Lung (tissue), 17 donors: ENCODE measurements at places on chromosomes 12 and 14. TPM values are rescaled to one million over a fixed set of nuclear protein-coding genes. Genes with fewer than 3 reads are reported as not detected.
A peak's percentile ranks its signal among the peaks of the same experiment; 100 is the strongest.

DNA sequence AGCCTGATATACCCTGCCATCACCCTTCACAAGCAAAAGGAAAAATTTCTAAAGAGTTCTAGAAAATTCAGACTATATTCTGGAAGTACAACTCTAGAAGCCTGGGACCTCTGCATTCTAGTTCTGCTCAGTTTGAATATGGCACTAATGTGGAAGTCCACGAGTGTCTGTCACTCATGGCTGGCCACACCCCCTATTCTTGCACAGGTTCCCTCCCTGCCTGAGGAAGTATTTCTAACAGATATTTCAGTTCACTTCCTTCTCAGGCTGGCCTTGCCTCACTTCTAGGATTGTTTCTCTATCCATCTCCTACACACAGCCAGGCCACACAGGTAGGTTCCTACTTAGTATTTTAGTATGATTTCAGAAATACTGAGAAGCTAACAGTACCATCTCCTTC is 67.4 kb downstream of the PHLDA1 start:
- DNase-seq: no peak

DNA sequence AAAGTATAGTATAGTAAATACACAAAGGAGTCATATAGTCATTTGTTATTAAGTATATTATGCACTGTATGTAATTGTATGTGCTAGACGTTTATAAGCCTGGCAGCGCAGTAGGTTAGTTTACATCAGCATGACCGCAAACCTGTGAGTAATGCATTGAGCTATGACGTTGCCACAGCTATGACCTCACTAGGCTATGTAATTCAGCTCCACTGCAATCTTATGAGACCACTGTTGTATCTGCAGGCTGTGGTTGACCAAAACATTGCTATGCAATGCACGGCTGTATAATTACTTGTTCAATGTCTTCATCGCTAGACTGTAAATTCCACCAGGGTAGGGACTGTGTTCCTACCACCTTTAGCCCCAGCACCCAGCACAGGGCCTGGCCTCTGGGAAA is 53.2 kb upstream of the VASH1 start:
- DNase-seq: no peak

GRCh38 chr12:93914281-93914680 is 234.1 kb upstream of the PLXNC1 start:
- DNase-seq: no peak

- no peak for DNase-seq
These were observed 54.6 kb upstream of the CCDC175 start for GRCh38 chr14:59631237-59631636.

DNA sequence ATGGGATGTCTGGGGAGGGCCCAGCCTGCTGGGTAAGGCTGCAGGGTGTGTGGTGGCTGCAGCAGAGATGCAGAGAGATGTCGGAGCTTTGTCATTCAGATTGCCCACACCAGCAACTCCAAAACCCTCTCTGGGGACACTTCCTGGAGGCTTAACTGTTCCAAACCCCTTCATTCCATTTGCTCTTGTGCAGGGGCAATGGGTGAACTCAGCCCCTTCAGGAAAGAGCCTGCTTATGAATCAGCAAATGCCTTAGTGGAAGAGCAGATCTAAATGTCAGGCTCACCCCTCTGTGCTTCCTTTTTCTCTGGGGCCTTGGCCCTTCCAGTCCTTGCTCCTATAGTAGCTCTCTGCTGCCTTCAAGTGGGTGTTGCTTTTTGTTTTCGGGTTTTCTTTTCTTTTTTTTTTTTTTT is 36.7 kb upstream of the GPATCH2L start:
- no peak for DNase-seq

GRCh38 chr14:64064447-64064846 is 211.6 kb downstream of the SYNE2 start:
- no peak for DNase-seq

DNA sequence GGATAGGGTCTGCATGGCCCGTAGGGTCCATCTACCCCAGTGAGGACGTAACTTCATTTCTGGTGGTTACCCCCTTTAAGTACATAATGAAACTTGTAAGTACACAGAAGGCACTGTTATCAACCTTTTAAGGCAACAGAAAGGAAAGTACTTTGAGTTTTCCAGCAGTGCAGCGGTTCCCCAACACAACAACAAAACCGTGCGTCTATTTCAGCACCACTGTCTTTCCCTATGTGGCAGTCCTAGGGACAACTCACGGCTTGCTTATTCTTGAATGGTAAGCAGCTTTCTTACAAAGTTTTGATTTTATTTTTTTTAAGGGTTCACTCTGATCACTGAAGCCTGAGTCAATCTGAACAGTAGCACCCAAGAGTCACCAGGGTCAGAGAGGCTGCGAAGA is 46.3 kb downstream of the FOXN3 start:
- no peak for DNase-seq

GRCh38 chr14:54814076-54814475 is 88.5 kb downstream of the GCH1 start:
- DNase-seq: no peak

DNA sequence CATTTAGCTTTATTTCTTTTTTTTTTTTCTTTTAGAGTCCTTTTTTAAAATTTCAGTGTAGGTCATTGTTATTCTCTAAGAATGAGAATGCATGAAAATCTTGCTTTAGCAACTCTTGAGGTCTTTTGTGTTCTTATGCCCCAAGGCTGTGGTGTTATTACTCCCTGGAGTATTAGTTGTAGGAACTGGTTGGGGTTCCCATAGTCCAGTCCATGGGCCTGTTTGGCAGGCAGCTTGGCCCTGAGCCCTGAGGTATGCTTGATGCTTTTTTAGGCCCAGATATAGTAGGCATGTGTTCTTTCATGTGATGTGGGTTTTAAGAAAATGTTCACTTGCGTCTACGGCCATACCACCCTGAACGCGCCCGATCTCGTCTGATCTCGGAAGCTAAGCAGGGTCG is 1.6 kb downstream of the FAM234B start:
- DNase-seq: no peak

DNA sequence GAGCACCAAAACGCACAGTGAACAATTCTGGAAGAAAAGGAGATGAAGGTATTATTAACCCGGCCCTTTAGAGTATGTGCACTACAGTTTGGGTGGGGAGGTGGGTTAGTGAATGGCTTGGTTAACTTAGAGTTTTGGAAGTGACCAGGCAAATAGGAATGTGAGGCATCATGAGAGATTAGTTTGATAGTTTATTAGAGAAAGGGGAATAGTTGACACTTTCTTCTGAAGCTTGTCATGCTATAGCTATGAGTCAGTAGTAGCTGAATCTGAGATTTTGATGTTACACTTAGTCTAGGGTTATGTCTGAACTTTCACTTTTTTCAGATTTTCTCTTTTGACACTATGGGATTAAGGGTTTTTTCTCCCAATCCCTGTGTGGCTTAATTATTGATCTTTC is 567.2 kb downstream of the SNAPC1 start:
- DNase-seq: no peak

DNA sequence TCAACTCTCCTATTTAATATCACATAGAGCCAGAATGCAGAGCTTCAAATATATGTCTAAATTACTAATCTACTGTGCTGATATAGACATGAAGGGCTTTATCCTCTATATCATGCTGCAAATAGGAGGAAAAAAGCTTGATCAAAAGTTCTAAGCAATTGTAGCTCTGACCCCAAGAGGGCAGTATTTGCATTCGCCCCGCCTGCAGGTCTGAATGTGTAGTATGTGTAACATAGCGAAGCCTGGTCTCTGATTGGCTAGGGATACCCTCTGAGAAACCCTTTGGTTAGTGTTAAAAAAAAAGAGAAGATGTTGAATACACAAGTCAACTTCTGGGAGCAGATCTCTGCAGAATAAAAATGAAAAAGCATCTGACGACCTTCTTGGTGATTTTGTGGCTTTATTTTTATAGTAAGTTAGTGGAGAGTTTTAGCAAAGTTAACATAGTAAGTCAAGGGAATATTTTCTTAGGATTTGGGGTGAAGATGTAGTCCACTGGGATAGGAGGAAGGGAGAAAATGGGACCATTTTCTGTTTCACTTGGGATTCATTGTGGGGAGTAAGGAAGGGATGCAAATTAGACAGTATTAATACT is 151.6 kb upstream of the OR4E1 start:
- DNase-seq: peak; percentile 13

DNA sequence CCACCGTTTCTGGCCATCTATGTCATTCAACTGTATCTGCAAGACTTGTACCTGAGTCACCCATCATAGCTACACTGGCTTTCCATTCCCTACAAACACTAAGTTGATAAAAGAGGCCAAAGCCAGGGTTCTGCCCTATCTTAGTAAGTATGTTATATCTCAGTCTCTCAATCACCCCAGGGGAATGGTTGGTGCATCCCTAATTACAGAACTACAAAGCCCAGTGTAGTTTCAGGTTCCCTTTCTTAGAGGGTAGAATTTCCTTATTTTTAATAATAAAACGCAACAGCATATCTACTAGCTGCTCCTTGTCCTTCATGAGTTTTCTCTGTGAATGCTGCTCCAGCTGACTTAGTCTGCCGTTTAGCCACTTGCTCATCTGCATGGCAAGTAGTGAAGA is 57.6 kb downstream of the ST8SIA1 start:
- no peak for DNase-seq

- DNase-seq: no peak
These were observed 18.9 kb upstream of the COCH start for GRCh38 chr14:30855345-30856037.

GRCh38 chr14:68924186-68925158 is 54.6 kb downstream of the ACTN1 start:
- DNase-seq: peak; percentile 23

DNA sequence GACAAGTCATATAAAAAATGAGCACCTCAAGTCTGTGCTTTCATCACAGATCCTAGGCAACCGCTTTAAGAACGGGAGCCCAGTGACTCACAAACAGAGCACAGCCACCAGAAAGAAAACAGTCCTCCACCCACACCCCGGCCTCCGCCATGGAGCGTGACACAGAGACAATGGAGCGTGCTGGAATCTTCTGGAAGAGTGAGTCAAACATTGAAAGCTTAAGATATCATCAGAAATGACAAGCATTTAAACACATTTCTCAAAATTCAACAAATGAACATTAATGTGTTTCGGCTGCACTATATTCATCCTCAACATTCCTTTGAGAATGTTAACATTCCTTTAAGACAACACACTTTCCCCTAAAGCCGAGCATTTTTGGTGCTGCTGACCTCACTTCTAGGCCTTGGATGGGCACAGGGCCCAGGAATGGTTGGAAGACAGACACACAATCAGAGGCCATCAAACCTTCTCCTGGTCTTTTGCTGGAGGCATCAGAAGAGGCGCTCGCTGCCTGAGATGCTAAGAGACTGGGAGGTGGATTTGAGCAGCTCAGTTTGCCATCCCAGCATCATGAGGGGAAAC is 23.6 kb upstream of the TMEM132D start:
- no peak for DNase-seq

DNA sequence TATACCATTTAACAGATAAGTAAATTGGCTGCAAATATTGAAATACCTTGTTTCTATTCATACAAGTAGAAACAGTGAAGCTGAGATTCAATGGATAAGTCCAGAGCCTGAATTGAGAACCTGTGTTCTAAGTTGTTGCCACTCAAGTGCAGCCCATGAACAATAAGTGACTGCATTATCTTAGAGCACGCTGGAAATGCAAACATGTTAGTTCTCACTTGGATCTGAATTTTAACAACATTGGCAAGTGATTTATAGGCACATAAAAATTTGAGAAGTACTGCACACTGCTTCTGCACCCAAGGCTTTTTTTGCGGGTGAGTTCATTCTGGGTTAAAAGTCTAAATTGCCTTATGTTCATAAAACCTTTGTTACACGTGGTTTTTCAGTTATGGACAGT is 484.3 kb downstream of the NAV3 start:
- DNase-seq: no peak

DNA sequence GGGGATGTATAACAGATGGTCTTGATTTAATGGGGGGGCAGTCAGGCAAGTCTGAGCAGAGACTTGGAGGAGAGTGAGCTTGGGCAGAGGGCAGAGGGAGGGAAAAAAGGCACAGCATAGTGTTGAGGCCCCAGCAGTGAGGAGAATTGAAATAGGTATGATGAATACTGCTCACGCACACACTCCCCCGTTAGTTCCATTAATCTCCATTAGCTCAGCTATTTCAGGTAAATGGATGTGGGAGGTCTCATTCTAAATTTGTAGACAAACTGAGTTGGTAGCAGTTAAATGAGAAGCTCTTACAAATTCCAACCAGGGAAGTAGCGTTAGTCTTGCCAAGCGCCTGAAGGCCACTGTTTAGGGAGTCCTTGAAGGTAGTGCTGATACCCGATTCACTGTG is 66.7 kb upstream of the STON2 start:
- no peak for DNase-seq

DNA sequence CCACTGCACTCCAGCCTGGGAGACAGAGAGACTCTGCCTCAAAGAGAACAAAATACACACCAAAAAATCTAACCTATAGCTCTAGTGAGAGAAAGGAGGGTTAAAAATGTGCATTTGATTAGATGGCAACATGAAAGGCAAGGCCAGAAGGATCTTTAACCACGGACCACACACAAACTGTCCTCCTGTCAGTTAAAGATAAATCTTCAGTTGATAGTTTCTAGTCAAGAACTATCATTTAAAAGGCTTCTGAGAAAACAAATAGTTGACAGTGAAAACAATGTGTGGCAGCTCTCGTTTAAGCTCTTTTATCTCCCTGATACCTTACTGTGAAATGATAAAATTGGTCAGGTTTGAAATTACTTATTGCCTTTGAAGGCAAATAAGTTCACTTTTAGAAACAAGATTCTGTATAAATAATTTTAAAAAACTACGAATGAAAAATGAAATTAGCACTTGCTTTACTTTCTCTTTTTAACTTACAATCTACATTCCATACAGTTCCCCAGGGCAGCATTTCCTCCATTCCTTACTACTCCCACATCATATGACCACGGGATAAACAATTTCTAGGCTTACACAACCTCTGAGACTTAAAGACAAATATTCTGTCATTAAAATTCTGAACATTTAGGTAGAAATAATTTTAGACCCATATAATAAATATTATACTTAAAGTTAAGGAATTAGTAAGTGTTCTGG is 71.4 kb upstream of the GNPNAT1 start:
- no peak for DNase-seq

GRCh38 chr12:1606021-1606622 is 11.7 kb upstream of the FBXL14 start:
- peak; percentile 67 for DNase-seq

Gene C12orf54
- 1.5 TPM for total RNA-seq

Gene SCNN1A
- 122 TPM for total RNA-seq

Gene ASCL1
- total RNA-seq: 0.88 TPM

Gene SCAF11
- total RNA-seq: 230 TPM

Gene RDH5
- total RNA-seq: 5.4 TPM

Gene PTGER2
- total RNA-seq: 3.7 TPM

Gene PRH2
- not detected for total RNA-seq

Gene ESYT1
- total RNA-seq: 131 TPM

Gene IKZF4
- 7.0 TPM for total RNA-seq

Gene NKX2-8
- 0.91 TPM for total RNA-seq

Gene TAS2R43
- total RNA-seq: 15.1 TPM

Gene TAS2R13
- total RNA-seq: 1.7 TPM

Gene LRRIQ1
- 33.2 TPM for total RNA-seq

Gene PRKCH
- total RNA-seq: 67.9 TPM

Gene LRRK2
- total RNA-seq: 262 TPM

Gene ANKRD33
- 0.14 TPM for total RNA-seq

Gene RIN3
- total RNA-seq: 55.5 TPM

Gene TAC3
- total RNA-seq: not detected
